ENCODE measurements at places on chromosomes 6 and 20.

DNA sequence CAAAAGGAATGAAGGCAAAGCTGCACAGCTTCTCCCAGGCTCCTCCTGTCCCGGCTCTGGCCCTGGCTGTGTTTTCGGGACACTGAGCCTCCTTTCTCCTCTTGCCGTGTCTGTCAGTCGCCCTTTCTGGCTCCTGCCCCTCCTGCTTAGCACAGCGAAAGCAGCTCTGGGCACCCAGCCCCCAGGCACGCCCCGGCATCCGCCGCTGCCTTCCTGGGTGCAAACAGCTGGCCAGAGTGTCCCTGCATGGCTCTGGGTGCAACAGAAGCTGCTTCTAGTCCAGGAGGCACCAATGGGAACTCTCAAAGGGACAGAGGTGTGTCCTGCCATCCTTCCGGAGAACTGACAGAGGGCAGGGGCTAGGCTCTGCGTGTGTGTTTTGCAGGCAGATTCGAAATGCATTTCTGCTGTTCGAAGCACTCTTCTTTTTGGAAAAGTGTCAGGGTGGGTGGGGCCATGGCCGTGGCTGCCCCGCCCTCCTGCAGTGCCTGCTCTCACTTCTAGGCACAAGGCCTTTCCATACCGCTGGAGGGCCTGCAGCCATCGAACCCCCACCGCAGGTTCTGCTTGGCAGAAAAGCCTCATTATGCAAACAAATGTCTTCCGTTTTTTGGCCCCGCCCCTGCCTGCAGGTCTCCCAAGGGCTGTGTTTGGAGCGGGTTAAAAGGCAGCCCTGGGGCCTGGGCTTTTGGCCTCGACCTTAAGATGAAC is 15.5 kb downstream of the COL9A3 start:
- DNase-seq = peak; percentile 72

DNA sequence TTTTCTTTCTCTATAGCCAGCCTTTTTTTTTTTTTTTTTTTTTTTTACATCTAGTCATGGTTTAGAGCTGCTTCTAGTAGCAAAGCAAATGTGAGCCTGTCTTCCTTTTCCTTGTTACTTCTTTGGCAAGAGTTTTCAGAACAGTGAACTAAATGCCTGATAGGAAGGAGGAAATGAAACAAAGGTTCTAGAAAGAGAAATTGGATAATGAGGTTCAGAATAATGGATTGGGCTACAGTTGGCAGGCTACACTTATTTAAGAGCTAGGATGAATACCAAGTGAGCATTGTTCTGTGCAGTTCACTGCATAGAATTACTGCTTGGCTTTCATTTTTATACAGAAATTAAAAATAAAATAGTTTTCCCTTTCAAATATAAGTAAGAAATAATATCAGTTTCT is 78.6 kb downstream of the HIVEP1 start:
- DNase-seq = peak; percentile 48

DNA sequence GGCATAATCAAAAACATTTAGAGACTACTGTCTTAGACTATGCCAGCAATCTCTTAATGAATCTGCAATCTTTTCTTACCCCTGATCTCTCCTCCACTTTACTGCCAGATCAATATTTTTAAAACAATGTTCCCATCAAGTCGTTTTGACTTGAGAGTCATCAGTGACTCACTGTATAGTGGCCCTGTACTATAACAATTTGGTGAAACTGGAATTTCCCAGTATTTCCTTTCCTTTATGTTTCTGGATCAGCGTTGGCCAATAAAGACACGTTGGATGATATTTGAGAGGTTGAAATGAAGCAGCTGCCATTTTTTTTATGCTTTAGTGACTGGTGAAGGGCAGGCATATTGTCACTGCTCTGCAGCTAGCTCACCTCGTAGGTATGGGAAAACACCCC is 10.1 kb upstream of the SMIM13 start:
- DNase-seq = no peak

- DNase-seq = no peak
Measured at GRCh38 chr20:51138576-51138975, 115.7 kb upstream of the KCNG1 start.

- DNase-seq = no peak
Measured at GRCh38 chr6:13668291-13668928, 43.2 kb downstream of the RANBP9 start.

GRCh38 chr6:142906945-142907470 is 38.0 kb downstream of the HIVEP2 start:
- DNase-seq = no peak

DNA sequence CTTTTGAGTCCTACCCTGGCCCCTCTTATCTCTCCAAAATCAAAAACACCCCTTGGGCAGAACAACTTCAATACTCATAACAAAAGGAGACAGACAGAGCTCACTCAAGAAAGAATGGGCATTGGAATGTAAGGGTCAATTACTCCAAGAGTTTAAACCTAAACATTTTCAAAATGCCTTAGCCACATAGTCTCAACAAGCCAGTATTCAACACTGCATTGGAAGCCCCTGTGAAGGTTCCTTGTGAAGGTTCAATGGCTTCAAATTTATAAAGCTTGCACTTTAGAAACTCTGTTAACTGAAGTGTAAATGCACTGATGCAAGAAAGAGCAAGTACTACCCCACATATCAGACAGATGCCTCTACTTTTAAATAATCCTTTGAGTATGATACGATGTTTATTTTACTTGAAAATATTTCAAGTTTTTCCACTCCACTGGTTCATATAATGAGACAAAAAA is 139.1 kb upstream of the LAMP5 start:
- no peak for DNase-seq

DNA sequence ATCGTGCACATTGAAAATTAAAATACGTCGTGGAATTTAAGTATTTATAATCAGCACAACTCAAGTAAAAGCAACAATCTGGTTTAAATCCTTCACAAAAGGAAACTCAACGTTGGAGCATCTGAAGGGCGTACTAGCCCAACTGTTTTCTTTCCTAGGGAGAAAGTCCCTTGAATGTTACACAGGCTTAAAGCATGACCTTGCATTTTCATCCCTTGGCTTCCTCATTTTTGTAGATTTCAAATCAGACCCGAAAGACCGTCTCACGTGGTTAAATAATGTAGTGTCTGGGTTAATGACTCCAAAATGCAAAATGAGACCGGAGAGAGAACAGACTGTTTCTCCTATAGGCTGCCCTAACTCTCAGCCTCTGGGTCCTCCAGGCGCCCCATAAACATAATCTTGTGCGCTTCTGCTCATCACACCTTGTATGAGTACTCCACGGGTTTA is 249.2 kb upstream of the RREB1 start:
- DNase-seq = no peak

- no peak for DNase-seq
Measured at GRCh38 chr6:124742971-124743370, 219.3 kb upstream of the RNF217 start.

- no peak for DNase-seq
Measured at GRCh38 chr6:156131221-156131903, 645.8 kb upstream of the ARID1B start.

DNA sequence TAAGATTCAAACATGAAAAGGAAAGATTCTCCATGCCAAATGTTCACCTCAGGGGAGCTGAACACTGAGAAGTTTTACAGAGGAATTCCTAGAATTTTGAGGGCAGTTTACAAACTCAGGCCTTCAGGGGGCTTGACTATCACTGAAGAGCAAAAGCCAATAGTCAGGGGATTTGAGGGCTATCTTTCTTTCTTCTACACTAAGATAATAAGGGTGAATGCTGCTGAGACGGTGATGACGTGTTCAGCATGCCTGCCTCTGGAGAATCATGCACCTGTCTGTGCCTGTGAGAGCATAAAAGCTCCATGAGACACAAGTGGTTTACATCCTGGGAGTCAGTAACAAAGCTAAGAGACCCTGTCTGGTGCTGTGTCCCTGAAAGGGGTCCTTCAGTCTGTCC is 1085.6 kb downstream of the KIF16B start:
- DNase-seq = no peak

DNA sequence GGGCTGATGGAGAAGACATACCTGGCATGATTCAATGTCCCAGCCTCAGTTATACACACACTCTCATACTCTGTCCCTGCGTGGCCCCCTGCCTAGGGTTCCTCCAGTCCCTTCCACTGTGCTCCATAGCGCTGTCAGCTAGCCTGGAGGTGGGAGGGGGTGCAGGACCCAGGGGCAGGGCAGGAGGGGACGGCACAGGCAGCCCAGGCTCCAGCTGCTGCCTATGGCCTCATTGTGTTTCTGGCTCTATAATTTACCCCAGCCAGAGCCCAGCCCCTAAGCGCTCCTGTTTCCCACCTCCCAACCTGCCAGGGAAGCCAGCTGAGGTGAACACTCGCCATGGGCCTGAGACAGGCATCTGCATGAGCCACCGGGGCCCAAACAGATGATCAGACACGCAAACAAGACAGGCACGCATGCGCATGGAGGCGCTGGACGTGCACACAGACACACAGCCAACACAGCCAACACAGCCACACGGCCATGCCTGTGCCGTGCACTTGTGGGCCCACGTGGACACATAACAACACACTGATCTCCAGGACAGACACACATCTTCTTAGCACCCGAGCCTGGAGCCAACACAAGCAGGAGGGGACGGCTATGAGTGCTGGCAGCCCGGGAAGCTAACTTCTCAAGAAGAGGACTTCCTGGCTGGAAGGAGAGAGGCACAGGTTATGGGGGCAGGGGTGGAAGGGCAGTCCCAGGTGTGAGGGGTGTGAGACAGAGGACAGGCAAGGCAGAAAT is 124.9 kb downstream of the GRM4 start:
- DNase-seq = no peak

DNA sequence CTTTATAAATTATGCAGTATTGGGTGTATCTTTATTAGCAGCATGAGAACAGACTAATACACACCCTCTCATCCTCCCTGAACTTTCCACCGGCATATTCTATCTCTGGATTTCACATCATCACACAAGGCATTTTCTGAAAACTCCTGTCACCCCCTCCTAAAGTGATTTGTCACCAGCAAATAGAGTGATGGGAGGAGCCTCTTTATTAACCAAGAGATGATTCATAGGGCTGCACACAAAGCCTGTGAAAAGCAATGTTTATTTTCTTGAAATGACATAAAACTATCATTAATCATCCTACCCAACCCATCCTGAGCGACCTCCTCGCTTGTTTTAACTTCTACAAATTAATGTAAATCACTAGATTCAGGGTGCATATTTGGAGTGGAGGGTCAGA is 394.7 kb upstream of the SULF2 start:
- no peak for DNase-seq

- peak; percentile 49 for DNase-seq
Measured at GRCh38 chr6:30884521-30885480, 482 bp downstream of the DDR1 start.

DNA sequence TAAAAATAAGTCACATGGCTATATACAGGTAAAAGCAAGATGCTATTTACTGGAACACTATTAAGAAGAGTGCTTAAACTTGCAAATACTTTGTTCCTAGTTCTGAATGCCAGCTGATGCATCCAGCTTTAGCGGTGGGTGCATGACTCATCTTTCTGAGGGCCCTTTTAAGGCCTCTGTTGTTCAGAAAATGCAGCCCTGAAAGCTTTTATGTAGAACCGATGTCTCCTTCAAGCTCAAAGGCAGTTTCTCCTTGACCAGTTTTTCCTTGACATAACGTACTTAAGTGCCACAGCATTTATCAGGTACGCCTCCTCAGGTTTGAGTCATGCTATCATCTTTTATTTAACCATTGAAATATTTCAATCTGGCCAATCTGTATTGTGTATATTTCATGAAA is 82.8 kb downstream of the MLIP start:
- peak; percentile 30 for DNase-seq

DNA sequence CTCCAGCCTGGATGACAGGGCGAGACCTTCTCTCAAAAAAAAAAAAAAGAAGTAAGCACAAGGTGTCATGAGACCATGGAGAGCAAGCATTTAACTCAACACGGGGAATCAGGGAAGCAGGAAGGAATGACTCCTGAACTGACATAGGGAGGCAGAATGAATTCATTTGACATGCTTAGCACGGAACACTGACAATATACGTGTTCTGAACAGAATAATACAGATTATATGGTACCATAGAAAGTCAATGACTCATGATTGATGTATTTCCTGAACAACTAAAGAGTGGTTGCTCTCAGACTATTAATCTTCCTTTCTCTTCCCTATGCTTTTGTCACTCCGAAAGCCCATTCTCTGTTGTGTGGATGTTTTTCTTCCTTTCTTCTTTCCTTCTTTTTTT is 20.7 kb upstream of the ASIP start:
- DNase-seq = peak; percentile 93

DNA sequence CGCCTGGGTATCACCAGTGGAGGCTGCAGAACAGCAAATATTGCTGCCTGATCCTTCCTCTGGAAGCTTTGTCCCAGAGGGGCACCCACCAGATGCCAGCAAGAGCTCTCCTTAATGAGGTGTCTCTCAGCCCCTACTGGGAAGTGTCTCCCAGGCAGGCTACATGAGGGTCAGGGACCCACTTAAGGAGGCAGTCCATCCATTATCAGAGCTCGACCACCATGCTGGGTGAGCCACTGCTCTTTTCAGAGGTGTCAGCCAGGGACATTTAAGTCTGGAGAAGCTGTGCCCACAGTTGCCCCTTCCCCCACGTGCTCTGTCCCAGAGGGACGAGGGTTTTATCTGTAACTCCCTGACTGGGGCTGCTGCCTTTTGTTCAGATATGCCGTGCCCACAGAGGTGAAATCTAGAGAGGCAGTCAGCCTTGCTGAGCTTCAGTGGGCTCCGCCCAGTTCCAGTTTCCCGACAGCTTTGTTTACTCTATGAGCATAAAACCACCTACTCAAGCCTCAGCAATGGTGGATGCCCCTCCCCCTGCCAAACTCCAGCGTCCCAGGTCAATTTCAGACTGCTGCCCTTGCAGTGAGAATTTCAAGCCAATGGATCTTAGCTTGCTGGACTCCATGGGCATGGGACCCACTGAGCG is 25.9 kb upstream of the AIG1 start:
- no peak for DNase-seq

GRCh38 chr6:70299456-70299855 is 3.4 kb downstream of the COL9A1 start:
- peak; percentile 26 for DNase-seq

DNA sequence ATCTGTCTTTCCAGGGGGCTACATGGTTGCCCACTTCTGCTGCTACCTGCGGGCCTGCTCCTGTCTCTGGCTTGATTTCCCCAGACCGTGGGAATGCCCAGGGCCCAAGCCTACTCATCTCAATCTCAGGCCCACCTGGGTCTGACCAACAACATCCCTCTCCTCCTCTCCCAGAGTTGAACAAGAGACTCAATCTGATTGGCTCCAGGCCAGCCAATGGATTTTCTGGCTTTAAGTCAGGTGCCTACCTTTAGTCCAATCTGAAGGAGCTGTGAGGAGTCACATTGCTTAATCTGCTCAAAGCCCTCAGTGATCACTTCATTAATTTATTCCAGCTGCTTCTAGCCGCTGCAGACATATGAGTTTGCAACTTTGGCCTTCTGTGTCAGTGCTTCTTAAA is 162.4 kb upstream of the KCNG1 start:
- no peak for DNase-seq

GRCh38 chr6:30483677-30484279 is 5.5 kb upstream of the HLA-E start:
- peak; percentile 69 for DNase-seq
